Anterior cingulate cortex (tissue), 58 donors: ENCODE measurements at places on chromosomes 6 and 20.

DNA sequence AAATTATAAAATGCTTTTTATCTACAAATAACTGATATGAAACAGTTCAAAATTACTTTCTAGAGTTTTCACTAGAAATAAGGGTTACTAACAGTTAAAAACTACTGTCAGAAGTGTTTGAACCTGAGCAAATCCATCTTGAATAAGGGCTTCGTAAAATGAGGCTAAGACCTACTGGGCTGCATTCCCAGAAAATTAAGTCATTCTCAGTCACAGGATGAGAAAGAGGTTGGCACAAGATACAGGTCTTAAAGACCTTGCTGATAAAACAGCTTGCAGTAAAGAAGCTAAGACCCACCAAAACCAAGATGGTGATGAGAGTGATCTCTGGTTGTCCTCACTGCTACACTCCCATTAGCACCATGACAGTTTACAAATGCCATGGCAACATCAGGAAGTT, 93.7 kb downstream of the PLG start:
- no peak for DNase-seq

DNA sequence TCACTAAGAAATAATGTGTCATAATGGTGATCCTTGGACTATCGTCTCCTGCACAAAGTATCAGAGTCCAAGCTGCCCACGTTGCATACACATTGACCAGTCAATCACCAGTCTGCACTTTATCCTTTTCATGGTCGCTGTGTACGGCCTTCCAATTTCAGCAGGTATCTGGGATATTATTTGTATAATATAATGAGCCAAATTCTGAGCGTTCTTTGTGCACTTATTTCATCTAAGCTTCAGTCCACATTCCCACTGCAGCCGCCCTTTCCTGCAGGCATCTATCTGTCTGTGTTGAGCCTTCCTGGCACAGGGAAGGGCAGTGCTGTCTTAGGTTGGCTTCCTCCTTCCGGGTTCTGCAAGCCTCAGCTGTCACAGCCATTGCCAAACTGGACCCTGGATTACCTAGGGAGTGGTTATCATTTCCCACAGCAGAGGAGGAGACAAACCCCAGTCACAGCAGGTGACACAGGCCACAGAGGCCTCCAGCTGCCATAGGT, 174.3 kb downstream of the TTLL2 start:
- DNase-seq = no peak

DNA sequence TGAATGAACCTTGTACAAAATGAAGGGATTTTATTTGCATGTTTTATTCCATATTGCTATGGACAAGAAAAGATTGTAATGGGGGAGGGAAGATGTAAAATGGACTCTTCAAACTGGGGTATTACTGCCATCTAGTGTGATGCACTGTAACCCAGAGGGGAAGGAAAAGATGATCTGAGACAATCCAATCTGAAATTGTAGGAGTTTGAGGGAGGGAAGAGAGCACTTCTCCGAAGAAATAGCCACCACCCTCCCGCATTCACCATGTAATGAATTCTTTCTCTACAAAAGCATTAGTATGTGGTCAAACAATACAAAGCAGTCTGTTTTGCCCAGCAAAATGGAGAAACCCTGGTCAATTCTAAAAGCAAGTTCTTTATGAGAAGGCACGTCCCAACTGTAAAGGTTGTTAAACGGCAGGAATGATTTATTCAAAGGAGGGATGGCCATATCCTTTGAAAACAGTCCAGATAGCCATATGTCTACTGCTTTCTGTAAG, 679.5 kb upstream of the NRSN1 start:
- no peak for DNase-seq

GRCh38 chr6:117771403-117771802, 96.1 kb downstream of the NUS1 start:
- DNase-seq = no peak

- no peak for DNase-seq
Measured at GRCh38 chr6:112743323-112743722, 396.2 kb downstream of the RFPL4B start.

DNA sequence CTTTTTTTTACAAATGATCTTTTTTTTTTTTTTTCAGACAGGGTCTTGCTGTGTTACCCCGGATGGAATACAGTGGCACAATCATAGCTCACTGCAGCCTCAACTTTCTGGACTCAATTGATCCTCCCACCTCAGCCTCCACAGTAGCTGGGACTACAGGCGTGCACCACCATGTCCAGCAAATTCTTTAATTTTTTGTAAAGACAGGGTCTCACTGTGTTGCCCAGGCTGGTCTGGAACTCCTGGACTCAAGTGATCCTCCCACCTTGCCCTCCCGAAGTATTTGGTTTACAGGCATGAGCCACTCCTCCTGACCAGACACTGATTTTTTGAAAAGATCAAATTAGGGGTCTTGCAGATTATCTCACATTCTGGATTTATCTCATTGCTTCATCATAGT, 11.0 kb upstream of the MYBL2 start:
- no peak for DNase-seq

DNA sequence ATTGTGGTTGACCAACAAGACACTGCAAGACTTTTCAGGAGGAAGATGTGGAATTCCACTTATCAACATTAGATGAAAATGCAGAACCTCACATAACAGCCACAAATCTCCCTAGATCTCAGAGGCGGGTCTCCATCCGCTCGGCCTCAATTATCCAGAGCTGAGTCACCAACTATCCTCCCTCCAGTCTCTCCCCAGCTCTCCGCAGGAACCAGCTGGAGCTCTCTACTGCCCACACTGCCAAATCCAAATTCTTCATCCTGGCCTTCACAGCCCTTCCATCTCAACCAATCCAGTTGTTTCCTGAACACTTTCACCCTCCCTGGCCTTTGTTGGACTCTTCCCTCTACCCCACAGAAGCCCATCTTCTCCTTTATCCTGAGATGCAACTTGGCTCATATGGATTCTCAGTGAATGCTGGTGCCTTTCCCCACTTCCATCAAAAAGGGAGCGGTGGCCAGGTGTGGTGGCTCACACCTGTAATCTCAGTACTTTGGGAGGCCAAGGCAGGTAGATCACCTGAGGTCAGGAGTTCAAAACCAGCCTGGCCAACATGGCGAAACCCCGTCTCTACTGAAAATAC, 3.5 kb upstream of the TGIF2 start:
- DNase-seq = no peak

GRCh38 chr6:4459032-4459431, 317.2 kb upstream of the CDYL start:
- DNase-seq = no peak

- DNase-seq = no peak
Measured at GRCh38 chr6:87074101-87074621, 20.7 kb downstream of the CGA start.

- no peak for DNase-seq
Measured at GRCh38 chr6:33862536-33862935, 58.7 kb upstream of the MLN start.

GRCh38 chr20:24691901-24692351, 222.5 kb downstream of the SYNDIG1 start:
- no peak for DNase-seq
